ENCODE measurements at places on chromosomes 7 and 10.
A peak's percentile ranks its signal among the peaks of the same experiment; 100 is the strongest.

DNA sequence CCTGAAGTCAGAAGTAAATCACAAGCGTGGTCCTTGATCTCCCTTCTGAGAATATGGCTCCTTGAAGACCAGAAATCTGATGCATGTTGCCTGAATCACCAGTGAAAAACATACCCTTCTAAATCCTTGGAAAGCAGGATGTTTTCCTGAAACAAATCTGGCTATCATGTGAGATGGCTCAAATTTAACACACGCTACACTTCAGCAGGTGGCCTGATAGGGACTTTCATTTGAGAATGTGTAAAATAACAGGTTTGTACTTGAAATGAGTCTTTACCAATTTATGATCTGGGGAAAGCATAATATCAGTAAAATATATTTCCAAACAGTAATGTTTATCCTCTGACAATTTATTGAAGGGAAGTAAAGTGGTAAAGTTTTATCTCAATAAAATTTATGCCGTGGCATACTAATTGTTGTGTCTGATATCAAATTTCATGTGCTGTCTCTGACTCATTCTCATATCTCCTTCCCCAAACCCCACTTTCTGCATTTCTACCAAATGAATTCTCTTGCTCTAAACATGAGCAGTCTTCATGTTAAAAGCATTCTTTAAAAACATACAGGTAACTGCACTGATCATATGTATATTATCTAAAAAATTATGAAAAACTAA lies 17.4 kb downstream of the CYP3A4 start:
- no peak for DNase-seq

DNA sequence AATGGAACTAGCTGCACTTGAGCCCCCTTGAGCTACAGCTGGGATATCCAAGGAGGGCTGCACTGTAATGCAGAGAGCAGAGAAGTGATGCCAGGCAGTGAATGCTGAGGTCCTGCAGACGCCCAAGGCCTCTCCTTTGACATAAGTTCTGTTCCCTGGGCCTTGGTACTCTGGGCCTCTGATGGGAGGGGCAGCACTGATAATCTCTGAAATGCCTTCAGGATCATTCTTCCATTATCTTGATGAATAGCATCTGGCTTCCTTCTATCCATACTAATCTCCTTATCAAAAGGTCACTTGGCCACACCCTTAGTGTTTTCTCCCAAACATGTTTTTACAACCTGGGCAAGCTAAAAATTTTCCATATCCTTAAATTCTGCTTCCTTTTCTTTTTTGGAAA lies 6.9 kb downstream of the GRB10 start:
- no peak for DNase-seq

- no peak for DNase-seq
Observed at GRCh38 chr10:84178160-84178609, 4.6 kb downstream of the GPR15LG start.

DNA sequence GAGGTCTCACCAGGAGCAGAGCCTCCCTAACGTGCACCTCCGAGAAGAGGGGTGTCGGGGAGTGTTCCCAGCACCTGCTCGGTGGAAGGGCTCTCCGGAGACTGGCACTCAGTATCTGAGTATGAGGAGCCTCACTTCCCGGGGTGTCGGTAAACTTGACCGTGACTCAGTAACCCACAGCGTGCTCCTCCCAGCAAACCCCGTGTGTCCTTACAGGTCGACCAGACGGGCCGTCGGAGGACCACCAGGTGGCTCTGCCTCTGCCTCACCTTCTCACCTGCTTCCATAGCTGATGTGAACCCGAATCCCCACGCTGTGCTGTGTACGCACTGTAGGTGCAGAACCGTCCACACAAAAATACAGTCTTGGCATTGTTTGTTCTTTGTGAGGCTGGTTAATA lies 29.0 kb upstream of the KNDC1 start:
- DNase-seq = no peak

DNA sequence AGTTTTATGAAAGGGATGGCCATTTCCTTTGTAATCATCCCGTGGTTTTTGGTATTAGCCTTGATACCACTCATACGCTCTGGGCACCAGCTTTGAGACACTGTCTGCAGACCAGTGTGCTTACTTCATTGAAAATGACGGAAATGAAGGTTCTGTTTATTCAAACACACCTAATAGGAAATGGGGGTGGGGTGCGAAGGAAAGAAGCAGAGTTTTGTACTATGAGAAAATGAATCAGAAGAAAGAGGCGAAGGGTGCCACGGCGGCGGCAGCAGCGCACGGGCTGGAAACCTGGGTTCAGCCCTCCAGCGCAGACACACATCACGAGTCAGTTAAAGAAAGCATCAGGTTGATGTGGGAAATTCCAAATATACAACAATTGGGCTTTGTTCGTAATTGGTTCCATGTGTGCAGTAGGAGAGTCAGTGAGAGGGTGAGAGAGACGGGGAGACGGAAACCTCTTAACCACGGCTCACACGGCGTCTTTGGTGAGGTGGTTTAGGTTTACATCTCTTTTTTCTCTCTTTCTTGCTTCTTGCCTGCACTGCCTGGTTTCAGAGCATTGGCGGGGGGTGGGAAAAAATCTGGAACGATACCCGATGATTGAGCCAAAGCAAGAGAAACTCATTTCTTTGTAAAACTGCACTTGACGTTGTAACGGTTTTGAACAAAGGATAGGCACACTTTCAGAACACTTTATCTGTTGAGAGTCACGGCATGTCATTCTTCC lies 321.2 kb downstream of the FRMD4A start:
- peak; percentile 70 for DNase-seq

- no peak for DNase-seq
Observed at GRCh38 chr10:3040069-3040468, 27.3 kb upstream of the PFKP start.

GRCh38 chr7:149790146-149790548 lies 16.8 kb upstream of the ZNF467 start:
- no peak for DNase-seq

DNA sequence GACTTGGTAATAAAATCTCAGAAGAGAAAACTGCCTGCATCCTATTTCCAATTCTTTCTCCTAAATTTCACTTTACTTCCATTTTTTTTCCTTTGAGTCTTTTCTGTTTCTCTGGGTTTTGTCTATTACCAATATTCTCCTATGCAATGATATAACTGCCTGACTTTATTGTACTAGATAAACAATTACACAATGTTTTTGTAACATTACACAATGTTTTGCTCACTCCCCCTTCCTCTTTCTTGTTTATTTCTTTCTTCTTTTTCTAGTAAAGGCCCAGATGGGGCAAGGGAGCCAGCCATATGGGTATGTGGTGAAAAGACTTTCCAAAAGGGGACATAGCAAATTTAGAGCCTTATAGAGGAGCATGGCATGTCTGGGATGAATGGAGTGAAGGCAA lies 278.7 kb upstream of the PHYHIPL start:
- DNase-seq = no peak

- DNase-seq = no peak
Observed at GRCh38 chr7:518630-519483, 789 bp downstream of the PDGFA start.

DNA sequence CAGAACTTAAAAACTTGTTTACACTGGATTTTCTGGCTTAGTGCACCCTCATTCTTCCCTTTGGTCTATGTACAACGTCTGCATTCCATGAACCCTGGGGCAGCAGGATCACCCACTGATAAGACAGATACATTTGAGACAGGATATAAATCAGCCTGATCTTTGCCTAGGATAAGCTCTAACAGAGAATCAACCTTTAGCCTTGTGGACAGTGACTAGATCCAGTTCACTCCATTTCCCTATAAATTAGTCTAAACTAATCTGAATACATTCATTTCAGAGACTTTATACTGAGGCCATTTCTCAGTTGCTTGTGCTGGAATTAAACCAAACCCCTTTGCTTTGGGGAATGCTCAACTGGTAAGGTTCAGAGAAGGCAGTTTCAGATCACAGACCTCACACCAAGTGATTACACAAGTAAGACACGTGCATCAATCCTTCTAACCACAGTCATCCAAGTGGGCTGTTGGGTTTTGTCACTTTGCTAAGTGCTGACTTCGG lies 639.8 kb upstream of the FZD8 start:
- DNase-seq = no peak
